ENCODE measurements at places on chromosomes 5 and 9.

- DNase-seq, result no peak
These were observed 4.7 kb downstream of the ZFAND5 start for GRCh38 chr9:72360324-72360723.

- DNase-seq, result no peak
These were observed 20.1 kb downstream of the STK10 start for GRCh38 chr5:172167895-172168294.

GRCh38 chr9:78443946-78444345, 147.0 kb downstream of the PSAT1 start:
- no peak for DNase-seq

DNA sequence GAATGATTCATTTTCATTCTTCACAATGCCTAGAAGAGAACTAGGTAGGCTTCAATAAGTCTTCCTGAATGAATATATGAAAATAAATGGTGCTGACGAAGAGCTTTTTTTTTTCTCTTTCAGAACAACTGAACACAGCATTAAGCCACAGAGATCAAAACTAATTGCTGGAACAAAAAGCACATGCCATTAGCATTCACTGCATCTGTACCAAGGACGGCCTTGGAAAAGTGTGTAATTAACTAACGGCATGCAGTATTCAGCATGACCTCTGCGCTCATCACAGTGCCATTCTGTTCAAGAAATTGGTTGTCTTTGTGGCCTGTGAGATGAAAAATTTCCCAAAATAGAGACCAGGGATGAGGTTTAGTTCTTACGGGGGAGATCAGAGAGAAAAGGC, 99.3 kb downstream of the NUDT12 start:
- DNase-seq, result no peak

- no peak for DNase-seq
These were observed 61.3 kb downstream of the KCNIP1 start for GRCh38 chr5:170565072-170565471.

- DNase-seq, result peak; percentile 81
These were observed 12.8 kb upstream of the NDFIP1 start for GRCh38 chr5:142095651-142096330.

DNA sequence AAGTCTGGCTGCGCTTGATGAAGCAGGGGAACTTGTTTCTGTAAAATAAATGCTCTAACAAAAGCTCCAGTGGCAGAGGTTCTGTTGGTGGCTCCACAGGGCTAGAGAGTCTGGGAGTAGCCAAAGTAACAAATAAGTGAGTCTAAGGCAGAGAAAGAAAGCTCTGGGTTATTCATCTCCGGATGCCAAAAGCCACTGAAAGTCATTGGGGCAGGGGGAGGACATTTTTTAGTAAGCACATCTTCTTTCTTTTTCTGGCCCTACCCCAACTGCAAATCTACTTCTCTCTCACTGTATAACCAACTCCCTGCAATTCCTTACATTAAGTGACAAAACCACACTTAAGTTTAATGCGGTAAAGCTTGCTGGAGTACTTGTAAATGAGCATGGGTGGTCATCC, 141.6 kb downstream of the INSYN2B start:
- no peak for DNase-seq

- no peak for DNase-seq
These were observed 14.3 kb downstream of the IL5 start for GRCh38 chr5:132528866-132529634.

DNA sequence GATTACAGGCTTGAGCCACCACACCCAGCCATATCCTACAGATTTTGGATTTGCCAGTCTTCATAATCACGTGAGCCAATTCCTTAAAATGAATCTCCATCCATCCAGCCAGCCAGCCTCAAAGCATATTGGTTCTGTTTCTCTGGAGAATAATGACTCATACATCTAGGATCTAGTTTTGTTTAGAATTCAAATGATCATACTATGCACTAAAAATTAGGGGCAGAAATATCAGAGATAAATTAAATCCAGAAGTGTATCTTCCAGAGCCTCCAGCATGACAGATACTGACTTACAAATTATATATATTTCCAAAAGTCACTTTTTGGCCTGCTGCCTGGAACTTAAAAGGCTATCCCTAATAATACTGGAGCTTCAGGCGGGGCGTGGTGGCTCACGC, 119.1 kb upstream of the NR5A1 start:
- DNase-seq, result no peak

GRCh38 chr9:113511856-113512761, 48.6 kb downstream of the RGS3 start:
- peak; percentile 66 for DNase-seq

- no peak for DNase-seq
These were observed 311.9 kb upstream of the PANK3 start for GRCh38 chr5:168890816-168891812.

DNA sequence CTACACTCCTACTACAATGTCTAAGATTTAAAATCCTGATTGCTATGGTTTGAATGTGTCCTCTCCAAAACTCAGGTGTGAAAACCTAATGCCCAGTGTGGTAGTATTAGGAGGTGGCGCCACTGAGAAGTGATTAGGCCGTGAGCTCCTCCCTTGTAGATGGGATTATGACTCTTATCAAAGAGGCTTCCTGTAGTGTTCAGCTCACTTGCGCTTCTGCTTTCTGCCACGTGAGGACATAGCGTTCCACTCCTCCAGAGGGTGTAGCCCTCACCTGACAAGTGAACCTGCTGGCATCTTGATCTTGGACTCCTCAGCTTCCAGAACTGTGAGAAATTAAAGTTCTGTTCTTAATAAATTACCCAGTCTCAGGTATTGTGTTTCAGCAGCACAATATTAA, 33.0 kb upstream of the WHRN start:
- peak; percentile 21 for DNase-seq

DNA sequence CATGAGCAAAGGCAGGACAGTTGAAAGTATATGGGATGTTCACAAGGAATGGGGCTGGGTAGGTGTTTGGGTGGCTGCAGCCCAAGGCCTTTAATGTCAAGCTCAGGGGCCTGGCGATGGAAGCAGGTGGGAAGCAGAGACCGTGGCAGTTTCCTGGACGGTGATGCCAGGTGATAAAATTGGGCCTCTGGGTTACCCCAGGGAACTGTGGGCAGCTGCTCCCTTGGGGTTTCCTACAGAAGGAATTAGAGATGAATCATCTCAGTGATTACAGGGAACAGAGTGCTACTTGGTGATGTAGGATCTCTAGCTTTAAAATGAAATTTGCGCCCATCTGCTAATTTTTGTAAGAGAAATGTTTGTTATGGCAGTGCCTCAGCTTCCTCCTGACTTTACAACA, 39.2 kb downstream of the TSTD2 start:
- no peak for DNase-seq

Data from activated naive CD4-positive, alpha-beta T cell treated with anti-CD3 and anti-CD28 coated beads, Interleukin-2, amount 50 U/mL, for 16 hours (primary cell).